ENCODE measurements at places on chromosomes 7 and 10.

- no peak for DNase-seq
Observed at GRCh38 chr7:45685619-45686240, 111.6 kb downstream of the ADCY1 start.

DNA sequence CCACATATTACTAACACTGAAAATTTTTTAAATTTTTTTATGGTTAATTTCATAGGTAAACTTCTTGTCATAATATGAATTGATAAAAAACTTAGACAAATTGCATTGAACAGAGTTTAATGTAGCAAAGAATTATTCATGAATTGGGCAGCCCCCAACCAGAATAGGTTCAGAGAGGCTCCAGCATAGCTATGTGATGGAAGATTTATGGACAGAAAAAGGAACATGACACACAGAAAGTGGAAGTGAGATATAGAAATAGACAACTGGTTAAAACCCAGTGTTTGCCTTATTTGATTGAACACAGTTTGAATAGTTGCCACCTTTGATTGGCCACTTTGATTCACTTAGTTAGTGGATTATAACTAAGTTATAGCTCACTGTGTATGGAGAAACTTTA is 87.2 kb downstream of the AHR start:
- no peak for DNase-seq

DNA sequence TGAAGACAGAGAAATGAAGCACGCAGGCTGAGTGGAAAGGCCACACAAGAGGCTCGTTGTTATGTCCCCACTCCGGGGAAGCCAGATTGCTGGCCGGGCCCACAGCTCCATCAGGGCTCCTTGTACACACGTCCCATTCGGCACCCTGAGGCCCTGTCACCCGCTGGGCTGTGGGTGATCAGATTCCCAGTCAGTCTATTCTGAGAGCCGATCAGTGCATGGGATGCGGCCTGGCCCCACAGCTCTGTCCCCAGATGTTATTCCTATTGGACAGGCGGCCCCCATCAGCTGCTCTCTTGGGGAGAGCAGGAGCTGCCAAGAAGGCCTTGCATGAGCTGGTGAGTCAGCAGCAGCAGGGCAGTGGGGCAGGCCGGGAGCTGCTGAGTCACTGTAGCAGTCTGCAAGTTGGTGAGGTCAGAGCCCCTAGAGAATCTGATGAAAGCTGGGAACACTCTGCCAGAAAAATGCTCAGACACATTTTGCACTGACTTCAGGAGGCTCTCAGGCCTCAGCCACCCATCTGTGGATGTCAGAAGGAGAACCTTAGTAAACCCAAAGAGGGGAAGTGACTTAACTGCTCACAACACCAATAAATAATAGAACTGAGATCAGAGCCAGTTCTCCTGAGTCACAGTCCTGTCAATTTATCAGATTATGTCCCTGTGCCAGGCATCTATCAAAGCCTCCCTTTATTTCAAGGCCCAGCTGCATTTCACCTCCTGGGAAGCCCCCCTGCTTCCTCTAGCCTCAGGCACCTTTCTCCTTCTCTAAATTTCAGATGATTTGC is 9.4 kb upstream of the PSAP start:
- peak; percentile 100 for DNase-seq

DNA sequence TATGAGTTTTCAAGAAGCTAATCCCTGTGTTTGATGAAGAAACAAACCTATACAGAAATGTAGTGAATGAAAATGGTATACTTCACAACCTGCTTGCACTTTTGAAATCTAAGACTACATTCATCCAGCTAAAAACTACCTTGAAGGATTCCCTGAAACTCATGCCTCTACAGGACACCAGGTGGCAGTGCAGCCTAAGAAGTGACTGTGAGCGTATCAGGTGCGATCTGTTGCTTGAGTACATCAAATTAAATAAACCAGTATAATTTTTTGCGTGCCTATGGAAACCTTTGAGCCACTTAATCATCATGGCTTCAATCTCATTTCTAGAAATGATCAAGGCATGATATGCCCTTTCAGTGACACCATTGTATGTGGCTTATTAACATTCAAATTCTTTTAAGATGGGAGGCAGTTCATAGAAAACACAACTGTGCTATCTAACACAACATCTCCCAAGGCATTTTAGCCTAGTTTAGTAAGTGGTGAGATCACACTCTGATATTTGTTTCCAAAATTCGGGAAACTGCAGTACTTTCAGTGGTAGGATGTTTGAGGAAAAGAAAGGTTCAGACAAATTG is 57.4 kb downstream of the PPP1R17 start:
- DNase-seq = peak; percentile 78

- no peak for DNase-seq
Observed at GRCh38 chr7:42080841-42081586, 156.0 kb downstream of the GLI3 start.

GRCh38 chr10:12825260-12825849 is 176.2 kb downstream of the CCDC3 start:
- no peak for DNase-seq

- DNase-seq = no peak
Observed at GRCh38 chr10:50395851-50396250, 144.5 kb upstream of the ASAH2 start.

GRCh38 chr7:5502721-5503243 is 79.1 kb upstream of the TNRC18 start:
- no peak for DNase-seq

DNA sequence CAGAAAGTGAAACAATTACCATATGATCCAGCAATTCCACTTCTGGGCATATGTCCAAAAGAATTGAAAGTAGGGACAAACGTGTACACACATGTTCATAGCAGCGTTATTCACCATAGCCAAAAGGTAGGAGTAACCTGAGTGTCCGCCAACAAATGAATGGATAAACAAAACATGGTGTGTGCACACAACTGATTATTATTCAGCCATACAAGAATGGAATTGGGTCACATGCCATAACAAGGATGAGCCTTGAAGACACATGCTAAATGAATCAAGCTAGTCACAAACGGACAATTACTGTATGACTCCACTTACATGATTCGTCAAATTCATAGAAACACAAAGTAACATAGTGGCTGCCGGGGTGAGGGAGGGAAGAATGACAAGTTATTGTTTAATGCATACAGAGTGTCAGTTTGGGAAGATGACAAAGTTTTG is 4.1 kb upstream of the OIT3 start:
- peak; percentile 11 for DNase-seq

- no peak for DNase-seq
Observed at GRCh38 chr7:80279760-80280159, 145.1 kb downstream of the GNAI1 start.

DNA sequence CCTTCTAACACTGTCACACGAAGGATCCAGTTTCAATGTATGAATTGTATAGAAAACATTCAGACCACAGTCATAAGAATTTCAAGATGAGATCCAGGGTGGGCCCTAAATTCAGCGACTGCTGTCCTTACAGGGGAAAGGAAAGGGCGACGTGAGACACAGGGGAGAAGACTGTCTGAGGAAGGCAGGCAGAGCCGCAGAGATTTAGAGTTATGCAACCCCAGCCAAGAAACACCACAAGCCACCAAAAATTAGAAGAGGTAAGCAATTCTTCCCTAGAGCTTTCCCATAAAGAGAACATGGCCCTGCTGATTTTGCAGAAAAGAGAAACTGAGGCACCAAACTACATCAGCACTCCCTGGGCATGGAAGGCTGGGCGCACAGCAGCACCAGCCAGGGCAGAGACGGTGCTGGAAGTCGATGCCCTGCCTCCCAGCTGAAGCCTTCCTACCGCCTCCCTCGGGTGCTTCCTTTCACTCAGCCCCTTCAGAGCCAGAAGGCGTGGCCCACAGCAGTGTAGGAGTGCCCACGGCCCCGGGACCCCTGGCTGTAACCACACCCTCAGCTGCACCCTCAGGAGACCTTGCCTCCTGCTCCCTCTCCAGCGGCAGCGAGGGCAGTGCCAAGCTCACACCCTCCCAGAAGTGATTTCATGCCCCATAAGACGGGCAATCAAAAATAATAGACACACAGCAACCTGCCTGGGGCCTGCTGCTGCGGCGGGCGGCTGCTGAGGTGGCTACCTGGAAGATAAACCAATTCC is 81.0 kb upstream of the LRRC4 start:
- DNase-seq = no peak

- peak; percentile 83 for DNase-seq
Observed at GRCh38 chr10:79101560-79102497, 33.1 kb downstream of the ZMIZ1 start.

GRCh38 chr7:70400829-70401380 is 731.0 kb upstream of the GALNT17 start:
- no peak for DNase-seq

- DNase-seq = peak; percentile 77
Observed at GRCh38 chr10:33376976-33377657, 42.6 kb upstream of the NRP1 start.

DNA sequence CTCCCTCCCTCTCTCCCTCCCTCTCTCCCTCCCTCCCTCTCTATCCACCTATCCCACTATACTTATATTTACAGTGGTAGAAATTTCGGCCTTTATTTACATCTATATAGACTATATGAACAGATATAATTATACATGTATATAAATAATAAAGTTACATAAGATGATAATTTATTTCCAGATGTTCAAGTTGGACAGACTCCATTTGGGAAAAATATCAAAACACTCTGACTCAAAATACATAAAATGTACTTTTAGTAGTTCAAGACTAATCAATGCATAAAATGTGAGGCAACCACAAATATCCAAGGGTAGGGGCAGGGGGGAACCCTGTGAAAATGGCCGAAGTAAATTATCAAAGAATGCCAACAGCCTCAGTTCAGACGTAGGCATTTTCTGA is 203.0 kb downstream of the FANK1 start:
- DNase-seq = no peak

- no peak for DNase-seq
Observed at GRCh38 chr10:11697718-11698527, 44.3 kb upstream of the ECHDC3 start.

DNA sequence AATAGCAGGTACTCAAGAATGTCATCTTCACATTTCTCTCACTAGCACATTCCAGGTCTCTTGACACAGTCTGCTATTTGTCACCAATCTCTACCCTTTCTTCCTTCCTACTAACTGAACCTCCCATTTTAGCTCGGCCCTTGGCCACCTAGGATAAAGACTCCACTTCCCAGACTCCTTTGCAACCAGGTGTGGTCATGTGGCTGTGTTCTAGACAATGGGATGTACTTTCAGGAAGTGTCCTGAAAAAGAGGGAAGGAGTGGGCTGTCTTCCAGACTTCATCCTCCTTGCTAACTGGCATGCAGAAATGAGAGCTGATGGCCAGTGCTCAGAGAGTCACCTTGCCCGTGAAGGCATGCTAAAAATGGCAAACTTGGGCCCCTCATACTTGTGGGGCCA is 139.2 kb downstream of the AMPH start:
- no peak for DNase-seq

- no peak for DNase-seq
Observed at GRCh38 chr7:119197877-119198527, 973.5 kb downstream of the ANKRD7 start.

- no peak for DNase-seq
Observed at GRCh38 chr7:64959072-64959747, 31.6 kb downstream of the ZNF117 start.

GRCh38 chr7:151025924-151026671 is 1.8 kb upstream of the ATG9B start:
- DNase-seq = peak; percentile 32

DNA sequence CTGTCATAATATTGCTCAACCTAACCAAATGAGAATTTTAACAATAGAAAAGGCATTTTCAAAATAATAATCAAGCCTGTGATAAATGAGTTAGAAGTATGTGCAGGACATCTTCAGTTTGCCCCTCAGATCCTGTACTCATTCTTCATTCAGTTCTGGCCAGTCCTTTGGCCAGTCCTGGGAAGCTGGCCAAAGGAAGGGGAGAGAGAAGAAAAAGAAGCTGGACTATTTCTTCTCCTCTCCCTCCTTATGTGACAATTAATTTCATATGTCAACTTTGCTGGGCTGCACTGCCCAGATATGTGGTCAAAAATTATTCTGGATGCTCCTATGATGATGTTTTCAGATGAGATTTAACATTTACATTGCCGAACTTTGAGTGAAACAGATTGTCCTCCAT is 31.6 kb upstream of the ITGB8 start:
- DNase-seq = no peak

GRCh38 chr10:52874581-52874980 is 102.0 kb upstream of the MBL2 start:
- no peak for DNase-seq

DNA sequence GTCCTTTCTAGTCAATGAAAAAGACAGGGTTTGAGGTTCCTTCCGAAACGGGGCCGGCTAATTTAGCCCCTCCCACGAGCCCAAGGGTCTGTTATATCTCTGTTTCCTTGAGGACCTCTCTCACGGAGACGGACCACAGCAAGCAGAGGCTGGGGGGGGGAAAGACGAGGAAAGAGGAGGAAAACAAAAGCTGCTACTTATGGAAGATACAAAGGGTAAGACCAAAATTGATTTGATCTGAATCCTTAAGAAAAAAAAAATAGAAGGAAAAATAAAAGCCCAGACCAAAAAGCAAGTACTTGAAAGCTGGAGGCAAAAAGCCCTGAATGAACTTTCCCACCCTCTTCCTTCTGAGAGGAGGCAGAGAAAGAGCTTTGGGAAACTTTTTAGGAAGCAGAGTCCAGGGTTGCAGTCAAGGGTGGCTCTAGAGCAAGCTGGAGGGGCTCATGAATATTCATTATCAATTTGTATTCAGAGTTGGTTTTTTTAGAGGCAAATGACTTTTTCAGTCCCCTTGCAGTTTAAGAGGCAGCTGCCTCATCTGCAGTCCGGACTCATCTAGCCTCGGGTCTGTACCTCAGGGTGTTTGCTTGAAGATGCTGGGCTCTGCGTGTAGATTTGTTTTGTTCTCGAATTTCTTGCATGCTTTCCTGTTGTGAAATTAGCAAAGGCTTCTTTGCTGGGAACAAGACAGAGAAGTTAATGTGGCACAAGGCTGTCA is at the start of gene ENTPD1:
TSS of gene ENTPD1 (plus strand) at position 123 of the 721 bp plus-strand sequence. CDS start at position 200, 77 bp downstream.
- DNase-seq = peak; percentile 64

- peak; percentile 54 for DNase-seq
Observed at GRCh38 chr7:26686448-26686981, 177.9 kb downstream of the SKAP2 start.

DNA sequence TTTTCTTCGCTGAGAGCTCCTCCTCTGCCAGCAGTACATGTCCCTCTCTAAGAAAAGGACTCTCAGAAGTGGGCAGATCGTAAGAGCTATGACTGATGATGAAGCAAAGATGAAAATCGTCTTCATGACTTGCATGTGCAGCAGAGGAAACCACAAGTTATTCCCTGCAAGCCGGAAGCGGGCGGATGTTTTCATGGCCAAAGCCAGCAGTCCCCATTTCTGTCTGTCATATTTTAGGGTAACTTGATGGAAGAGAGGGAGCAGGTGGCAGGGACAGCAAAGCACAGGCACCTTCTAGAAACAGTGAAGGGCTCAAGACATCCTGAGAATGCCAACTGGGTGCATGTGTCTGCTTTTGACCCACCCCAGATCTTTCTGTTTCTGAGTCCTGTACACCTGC is 19.9 kb downstream of the KLF6 start:
- no peak for DNase-seq

DNA sequence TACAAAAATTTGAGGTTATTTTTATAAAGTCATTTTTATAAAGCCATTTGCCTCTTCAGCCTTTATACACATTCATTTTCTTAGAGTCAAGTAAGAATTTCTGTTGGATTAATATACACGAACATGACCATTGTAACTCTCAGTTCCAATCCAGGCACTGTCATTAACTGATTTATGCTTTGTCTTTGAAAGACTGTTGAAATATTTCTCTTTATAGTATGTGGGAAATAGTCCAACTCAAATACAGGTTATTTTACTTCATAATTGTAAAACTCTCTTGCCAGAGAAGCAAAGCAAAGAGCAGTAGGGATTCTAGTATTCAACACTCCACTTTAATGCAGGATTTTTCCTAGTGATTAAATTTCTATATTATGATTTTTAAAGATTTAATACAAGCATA is 36.5 kb upstream of the PAPSS2 start:
- no peak for DNase-seq

- no peak for DNase-seq
Observed at GRCh38 chr10:31599626-31600504, 280.8 kb downstream of the ZEB1 start.
